ENCODE measurements at places on chromosomes 7 and 10.

- no peak overlapping the region for H3K4me3 ChIP-seq
- no peak overlapping the region for H3K27ac ChIP-seq
- DNase-seq = no peak
- no peaks in the 10 kb centered on the region for H3K36me3 ChIP-seq
- no peaks in the 10 kb centered on the region for H3K27me3 ChIP-seq
Measured at GRCh38 chr10:2251631-2252030, 514.3 kb upstream of the ADARB2 start.

DNA sequence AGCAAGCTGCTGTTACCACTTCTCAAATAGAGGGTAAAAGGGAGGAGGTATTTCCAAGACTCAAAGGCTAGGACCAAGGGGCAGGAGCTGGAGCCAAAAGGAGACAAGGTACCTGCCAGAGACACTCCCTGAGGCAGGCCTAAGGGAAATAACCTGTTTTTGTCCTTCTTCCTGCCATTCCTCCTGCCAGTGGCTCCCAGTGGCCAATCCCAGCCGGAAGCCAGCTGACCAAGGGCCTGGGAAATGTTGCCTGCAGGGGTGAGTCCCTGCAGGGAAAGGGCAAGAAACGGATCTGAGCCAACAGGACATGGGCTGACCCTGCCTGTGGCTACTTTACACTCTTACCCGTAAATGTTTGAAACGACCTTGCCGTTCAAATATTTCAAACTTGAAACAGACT is 3.5 kb downstream of the CYTH3 start:
- peaks cover 24% of the 10 kb centered on the region for H3K4me1 ChIP-seq
- no peak overlapping the region for H3K4me3 ChIP-seq
- peaks cover 12% of the 10 kb centered on the region for H3K27me3 ChIP-seq
- peaks cover 6% of the 10 kb centered on the region for H3K36me3 ChIP-seq
- no peak for DNase-seq

DNA sequence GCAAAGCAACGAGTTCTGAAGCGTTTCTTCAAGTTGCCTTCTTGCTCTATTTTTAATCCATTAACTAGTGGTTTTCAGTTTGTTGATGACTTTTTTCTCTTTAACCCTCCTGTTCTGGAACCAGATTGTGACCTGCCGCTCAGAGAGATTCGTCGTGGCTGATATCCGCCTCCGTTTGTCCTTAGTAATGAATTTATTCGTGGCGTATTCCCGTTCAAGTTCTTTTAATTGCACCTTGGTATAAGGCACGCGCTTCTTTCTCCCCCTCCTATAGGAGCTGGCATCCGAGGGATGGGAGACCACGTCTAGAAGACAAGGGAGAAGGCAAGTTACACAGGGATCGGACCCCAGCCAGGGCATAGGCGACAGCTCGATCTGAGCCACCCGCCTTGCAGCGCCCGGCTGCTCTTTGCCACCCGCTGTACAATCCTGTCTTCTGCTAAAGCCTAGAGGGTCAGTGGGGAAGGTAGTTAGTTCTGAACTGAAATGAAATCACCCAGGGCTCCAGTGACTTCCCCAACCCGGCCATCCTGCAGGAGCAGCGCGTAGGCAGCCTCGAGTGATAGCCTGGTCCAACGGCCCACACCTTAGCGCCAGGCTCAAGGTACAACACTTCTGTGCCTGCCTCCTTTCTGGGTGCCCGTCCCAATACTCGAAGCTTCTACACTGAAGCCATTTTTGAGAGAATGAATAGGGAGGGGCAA is 1.6 kb downstream of the HOXA13 start:
- DNase-seq = no peak
- peaks cover 25% of the 10 kb centered on the region for H3K36me3 ChIP-seq
- peaks cover 31% of the 10 kb centered on the region for H3K4me1 ChIP-seq
- H3K27ac ChIP-seq = no peak overlapping the region

- H3K36me3 ChIP-seq = no peaks in the 10 kb centered on the region
- H3K27me3 ChIP-seq = peaks cover 23% of the 10 kb centered on the region
- peaks cover 5% of the 10 kb centered on the region for H3K4me1 ChIP-seq
- H3K27ac ChIP-seq = no peak overlapping the region
- no peak overlapping the region for H3K4me3 ChIP-seq
- no peak for DNase-seq
Measured at GRCh38 chr7:101599787-101600186, 29.3 kb downstream of the MYL10 start.

GRCh38 chr7:12731214-12731656 is 43.8 kb downstream of the ARL4A start:
- DNase-seq = no peak
- no peaks in the 10 kb centered on the region for H3K27me3 ChIP-seq
